ENCODE measurements at places on chromosomes 3 and 15. TPM values are rescaled to one million over a fixed set of nuclear protein-coding genes. Genes with fewer than 3 reads are reported as not detected.

- H3K4me3 ChIP-seq = peak overlapping the region; percentile 23
- H3K36me3 ChIP-seq = no peaks in the 10 kb centered on the region
- no peak overlapping the region for H3K27ac ChIP-seq
- no peak for DNase-seq
Observed at GRCh38 chr3:105365081-105365390, 1.7 kb upstream of the ALCAM start.

GRCh38 chr15:90820481-90820880 is 47.9 kb upstream of the FURIN start:
- H3K4me1 ChIP-seq = peaks cover 64% of the 10 kb centered on the region
- no peak overlapping the region for H3K27ac ChIP-seq
- DNase-seq = no peak
- no peak overlapping the region for H3K4me3 ChIP-seq

DNA sequence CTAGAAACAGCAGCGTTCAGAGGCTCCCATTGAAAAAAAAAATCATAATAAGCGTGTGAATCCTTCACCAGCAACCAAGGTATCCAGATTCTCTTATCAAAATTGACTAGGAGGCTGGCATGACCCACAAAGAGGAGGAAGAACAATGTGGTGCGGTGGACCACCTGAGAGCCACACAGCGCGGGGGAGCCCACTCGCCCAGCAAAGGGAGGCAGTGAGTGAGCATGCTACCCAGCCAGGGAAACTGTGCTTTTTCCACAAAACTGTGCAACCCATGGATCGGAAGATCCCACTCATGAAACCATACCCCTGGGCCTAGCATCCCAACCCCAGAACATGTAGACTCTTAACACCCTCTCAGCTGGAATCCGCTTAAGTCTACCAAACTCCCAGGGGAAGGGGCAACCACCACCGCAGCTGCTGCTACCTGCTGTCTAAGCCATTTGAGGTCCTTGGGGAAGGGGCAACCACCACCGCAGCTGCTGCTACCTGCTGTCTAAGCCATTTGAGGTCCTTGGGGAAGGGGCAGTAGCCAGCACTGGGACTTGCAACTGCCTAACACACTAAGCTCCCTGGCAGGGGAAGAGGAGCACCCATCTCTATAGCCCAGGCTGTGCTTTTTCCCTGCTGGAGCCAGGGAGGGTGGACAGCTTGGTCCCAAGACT is 102.8 kb upstream of the CLDN18 start:
- H3K36me3 ChIP-seq = no peaks in the 10 kb centered on the region
- DNase-seq = no peak
- H3K4me3 ChIP-seq = no peak overlapping the region
- no peaks in the 10 kb centered on the region for H3K4me1 ChIP-seq
- no peaks in the 10 kb centered on the region for H3K27me3 ChIP-seq
- no peak overlapping the region for H3K27ac ChIP-seq

DNA sequence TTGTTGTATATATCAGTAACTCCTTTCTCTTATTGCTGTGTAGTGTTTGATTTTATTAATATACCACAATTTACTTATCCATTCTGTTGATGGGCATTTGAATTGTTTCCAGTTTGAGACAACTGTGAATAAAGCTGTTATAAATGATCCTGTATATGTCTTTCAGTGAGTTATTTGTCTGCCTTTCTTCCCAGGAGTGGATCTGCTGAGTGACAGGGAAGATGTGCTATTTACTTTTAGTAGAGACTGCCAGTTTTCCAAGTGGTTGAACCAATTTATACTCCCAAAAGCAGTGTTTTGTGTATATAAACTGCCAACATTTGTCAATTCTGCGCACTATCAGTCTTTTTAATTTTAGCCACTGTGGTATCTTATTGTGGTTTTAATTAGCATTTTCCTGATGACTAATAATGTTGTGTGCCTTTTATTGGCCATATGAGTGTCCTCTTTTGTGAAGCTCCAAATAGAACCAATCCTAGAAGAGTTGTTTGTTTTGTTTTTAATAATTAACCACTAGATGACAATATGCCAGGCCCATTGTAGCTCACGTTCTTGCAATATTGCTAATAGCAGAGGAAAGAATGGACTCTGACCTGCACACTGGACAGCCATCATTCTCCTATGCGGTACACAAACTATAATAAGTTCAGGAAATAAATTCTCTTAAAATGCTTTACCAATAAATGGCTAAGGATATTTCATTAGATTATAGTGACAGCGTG is 25.3 kb downstream of the TRANK1 start:
- H3K27me3 ChIP-seq = no peaks in the 10 kb centered on the region
- H3K27ac ChIP-seq = no peak overlapping the region
- H3K4me1 ChIP-seq = peaks cover 18% of the 10 kb centered on the region

GRCh38 chr3:117565777-117566176 is 856.2 kb downstream of the TUSC7 start:
- H3K36me3 ChIP-seq = no peaks in the 10 kb centered on the region
- H3K4me1 ChIP-seq = no peaks in the 10 kb centered on the region
- no peak for DNase-seq
- H3K4me3 ChIP-seq = no peak overlapping the region
- no peaks in the 10 kb centered on the region for H3K27me3 ChIP-seq
- no peak overlapping the region for H3K27ac ChIP-seq

DNA sequence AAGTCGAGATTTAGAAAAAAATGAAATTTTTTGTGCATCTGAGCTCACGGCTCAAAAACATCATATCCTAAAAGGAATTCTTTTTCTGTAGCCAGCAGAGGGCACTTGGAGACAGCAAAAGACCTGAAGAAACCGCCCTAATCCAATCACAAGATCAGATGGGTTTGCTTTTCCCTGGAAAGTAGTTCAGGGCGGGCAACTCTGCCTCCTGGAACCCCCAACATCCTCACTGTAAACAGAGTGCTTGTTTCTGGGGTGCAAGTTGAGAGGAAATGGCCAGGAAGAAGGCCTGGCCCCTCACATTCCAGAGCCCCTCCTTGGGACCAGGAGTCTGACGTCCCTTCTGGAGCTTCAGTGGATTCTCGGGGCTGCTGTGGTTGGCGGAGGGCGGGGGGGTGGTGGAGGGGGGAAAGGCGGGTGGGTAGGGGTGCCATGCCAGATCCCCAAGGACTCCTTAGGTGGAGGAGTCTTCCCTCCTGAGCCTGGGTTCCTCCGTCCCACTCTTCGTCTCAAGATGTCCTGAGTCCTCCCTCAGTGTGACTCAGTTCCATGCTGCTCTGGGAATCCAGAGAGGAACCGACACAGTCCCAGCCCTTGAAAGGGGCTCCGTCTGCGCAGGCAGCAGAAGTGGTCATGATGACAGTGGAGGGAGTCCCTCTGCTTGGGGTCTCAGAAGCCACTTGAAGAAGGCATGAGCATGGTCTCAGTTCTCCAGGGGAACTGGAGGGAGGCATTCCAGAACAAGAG is 35.9 kb downstream of the CCK start:
- no peak overlapping the region for H3K4me3 ChIP-seq
- H3K27me3 ChIP-seq = peaks cover 9% of the 10 kb centered on the region
- H3K27ac ChIP-seq = no peak overlapping the region
- peaks cover 8% of the 10 kb centered on the region for H3K36me3 ChIP-seq

- peaks cover 6% of the 10 kb centered on the region for H3K27me3 ChIP-seq
- no peak for DNase-seq
- no peaks in the 10 kb centered on the region for H3K4me1 ChIP-seq
- no peaks in the 10 kb centered on the region for H3K36me3 ChIP-seq
Observed at GRCh38 chr3:10635446-10636076, 130.2 kb upstream of the ATP2B2 start.

GRCh38 chr15:75455424-75455981 is 4.0 kb upstream of the SIN3A start:
- H3K4me3 ChIP-seq = peak overlapping the region; percentile 84
- peaks cover 12% of the 10 kb centered on the region for H3K4me1 ChIP-seq
- peak; percentile 93 for DNase-seq
- H3K27ac ChIP-seq = peak overlapping the region; percentile 96

The KIF7 gene
- total RNA-seq = 0.21 TPM

The PLA1A gene
- not detected for total RNA-seq

The DUOXA1 gene
- not detected for total RNA-seq

The BSN gene
- 0.34 TPM for total RNA-seq
